ENCODE measurements at places on chromosomes 3 and 15. TPM values are rescaled to one million over a fixed set of nuclear protein-coding genes. Genes with fewer than 3 reads are reported as not detected.

DNA sequence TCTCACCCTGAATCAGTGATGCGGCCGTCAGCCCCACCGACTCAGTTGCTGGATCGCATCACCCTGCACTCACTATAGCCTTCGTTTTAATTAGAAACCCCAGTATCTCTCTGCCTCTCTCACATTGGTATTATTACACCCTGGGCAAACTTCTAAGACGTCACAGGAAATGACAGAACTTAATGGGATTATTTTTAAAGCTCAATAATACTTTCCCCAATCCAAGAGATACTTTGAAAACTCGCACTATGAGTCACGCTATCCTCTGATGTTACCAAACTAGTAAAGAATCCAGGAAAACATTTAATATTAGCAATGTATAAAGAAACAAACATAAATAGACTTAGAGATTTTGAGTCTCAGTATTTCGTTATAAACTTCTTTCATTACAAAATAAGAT, 36.6 kb downstream of the RUBCN start:
- DNase-seq = no peak

DNA sequence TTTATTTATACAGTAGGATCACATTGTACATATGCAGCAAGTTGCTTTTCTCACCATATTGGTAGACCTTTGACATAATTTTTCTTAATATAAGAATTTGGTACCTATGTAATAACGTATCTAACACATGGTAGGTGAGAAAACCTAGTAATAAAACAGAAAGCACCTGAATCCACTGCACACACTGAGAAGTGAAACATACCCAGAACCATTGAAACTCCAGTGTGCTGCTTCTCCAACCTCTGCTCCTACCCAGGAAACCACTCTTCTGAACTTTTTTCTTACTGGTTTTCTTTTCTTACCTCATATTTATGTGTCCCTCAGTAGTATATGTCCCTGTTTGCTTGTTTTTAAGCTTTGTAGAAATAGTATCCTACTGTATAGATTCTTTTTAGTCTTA, 293.0 kb downstream of the UBE2E2 start:
- DNase-seq = no peak

UCN2 gene
- polyA plus RNA-seq = 1.2 TPM

DNA sequence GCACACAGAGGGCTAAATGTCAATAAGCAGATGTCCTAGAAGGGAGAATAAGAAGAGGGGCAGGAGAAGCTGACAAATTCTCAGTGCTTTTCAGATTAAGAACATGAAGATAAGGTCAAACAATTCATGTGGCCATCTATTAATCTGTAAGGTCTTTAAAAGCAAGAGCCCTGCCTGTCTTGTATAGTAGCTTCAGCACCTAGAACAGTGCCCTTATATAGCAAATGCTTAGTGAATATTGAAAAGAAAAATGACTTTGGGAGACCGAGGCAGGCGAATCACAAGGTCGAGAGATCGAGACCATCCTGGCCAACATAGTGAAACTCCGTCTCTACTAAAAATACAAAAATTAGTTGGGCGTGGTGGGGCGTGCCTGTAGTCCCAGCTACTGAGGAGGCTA, 18.1 kb downstream of the SNTN start:
- no peak for DNase-seq

GRCh38 chr3:186290796-186291195, 71.2 kb downstream of the DGKG start:
- no peak for DNase-seq

DNA sequence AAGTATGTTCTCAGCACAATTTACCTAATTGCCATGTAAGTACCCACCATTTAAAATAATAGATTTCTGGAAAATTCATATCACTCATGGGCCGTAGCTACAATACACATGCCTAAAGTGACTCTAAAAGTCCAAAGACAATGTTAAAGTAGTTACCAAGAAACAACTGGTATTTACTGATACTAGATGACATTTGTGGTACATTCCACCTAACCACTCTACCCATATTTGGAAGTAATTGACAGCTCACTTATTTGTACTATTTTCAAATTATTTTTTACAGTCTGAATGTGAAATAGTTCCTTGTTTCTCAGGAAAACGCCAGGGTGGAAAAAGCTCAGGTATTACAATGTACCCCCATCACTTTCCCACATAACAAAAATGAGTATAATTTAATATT, 573.0 kb downstream of the MECOM start:
- DNase-seq = no peak

GRCh38 chr15:56146756-56147155, 96.9 kb downstream of the RFX7 start:
- no peak for DNase-seq

- peak; percentile 85 for DNase-seq
These were observed 176.5 kb upstream of the PFN2 start for GRCh38 chr3:150146991-150147761.

PATL2 gene
- polyA plus RNA-seq = 0.50 TPM

- DNase-seq = no peak
These were observed 36.2 kb upstream of the ATOSA start for GRCh38 chr15:52715411-52715810.

- no peak for DNase-seq
These were observed 19.1 kb upstream of the FSIP1 start for GRCh38 chr15:39801641-39802309.

DNA sequence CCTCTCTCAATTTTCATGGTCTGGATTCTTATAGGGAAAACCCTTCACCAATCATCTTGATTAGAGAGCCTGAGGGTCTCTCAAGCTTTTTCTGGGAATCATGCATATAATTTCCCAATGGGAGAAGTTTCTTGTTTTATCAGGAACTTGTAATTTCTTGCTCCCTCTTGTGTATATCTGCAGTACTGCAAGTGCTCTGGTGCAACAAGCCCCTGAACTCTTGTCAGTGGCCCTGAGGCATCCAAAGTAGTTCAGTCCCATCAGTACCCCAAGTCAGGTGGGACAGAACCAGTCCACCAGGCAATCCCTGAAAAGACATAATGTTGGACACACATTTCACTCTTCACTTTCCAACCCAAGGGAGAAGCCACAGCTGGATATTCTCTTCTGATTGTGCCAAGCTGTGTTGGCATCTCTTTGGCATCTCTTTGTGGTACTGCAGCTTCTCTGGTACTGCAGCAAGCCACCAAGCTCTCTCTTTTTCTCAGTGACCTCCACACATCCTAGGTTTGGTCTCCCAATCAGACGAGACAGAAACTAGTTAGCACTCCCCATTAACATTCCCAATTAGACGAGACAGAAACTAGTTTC, 214.5 kb downstream of the ZIC4 start:
- DNase-seq = peak; percentile 61

GRCh38 chr3:184558726-184559125, 2.9 kb upstream of the EPHB3 start:
- no peak for DNase-seq

DNA sequence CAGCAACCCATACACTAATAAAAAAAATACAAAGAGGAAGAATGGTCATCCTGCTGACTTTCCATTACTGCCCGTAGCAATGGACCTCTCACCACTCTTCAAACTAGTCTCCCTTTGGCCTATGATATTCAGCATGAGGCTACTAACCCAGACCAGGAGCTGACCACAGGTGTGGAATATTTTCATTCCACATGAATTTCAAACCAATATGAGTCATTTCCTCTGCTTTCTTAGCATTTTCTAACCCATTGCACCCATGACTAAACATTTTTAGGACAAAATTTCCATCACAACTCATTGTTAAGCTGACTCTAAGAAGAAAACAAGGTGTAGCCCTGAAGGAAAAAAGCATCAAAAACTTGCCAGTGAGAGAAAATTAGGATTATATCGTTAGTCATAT, 34.0 kb upstream of the ZPLD1 start:
- peak; percentile 2 for DNase-seq

DNA sequence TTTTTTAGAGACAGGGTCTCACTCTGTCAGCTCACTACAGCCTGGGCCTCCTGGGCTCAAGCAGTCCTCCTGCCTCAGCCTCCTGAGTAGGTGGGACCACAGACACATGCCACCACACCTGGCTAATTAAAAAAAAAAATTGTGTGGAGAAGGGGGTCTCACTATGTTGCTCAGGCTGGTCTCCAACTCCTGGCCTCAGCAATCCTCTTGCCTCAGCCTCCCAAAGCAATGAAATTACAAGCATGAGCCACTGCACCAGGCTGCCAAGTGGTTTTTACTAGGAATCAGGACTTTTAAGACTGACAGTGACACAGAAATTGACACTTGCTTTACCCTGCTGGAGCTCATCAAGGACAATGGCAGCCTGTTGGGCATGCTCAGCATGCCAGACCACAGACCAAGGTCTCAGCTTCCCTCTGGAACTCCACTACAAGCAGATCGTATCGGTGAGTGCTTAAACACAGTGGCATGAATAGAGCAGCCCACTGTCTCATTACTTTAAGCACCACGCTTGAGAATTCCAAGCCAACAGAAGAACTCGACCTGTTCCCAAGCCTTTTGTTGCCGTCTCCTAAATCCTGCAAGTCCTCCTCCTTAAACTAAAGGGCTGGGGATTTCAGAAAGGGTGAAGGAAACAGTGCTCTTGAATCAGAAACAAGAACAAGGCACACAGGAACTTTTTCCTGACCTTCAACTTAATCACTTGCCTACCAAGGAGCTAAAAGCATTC, 41.4 kb downstream of the EOMES start:
- no peak for DNase-seq

Data from AG04450 (cell line).